ENCODE measurements at places on chromosomes 2 and 18. TPM values are rescaled to one million over a fixed set of nuclear protein-coding genes. Genes with fewer than 3 reads are reported as not detected.
A peak's percentile ranks its signal among the peaks of the same experiment; 100 is the strongest.

DNA sequence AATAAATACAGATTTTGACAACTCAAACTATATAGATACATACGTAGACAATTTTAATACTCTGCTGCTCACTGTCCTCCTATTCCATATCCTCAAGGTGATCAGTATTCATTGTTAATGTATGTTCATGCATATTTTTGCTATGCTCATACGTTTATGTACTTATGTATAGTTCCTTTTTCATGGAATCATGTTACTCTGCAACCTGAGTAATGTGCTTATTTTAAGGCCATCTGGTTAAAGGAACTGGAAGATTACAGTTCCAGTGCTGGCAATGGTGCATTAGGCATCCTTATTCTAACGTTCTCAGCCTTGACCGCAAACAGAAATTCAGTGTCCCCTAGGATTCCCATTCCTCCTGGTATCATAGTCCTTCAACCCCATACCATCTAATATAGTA, 385.0 kb upstream of the TNP1 start:
- no peak for DNase-seq

- no peak for DNase-seq
Measured at GRCh38 chr18:64248836-64249235, 99.9 kb upstream of the LINC00305 start.

DNA sequence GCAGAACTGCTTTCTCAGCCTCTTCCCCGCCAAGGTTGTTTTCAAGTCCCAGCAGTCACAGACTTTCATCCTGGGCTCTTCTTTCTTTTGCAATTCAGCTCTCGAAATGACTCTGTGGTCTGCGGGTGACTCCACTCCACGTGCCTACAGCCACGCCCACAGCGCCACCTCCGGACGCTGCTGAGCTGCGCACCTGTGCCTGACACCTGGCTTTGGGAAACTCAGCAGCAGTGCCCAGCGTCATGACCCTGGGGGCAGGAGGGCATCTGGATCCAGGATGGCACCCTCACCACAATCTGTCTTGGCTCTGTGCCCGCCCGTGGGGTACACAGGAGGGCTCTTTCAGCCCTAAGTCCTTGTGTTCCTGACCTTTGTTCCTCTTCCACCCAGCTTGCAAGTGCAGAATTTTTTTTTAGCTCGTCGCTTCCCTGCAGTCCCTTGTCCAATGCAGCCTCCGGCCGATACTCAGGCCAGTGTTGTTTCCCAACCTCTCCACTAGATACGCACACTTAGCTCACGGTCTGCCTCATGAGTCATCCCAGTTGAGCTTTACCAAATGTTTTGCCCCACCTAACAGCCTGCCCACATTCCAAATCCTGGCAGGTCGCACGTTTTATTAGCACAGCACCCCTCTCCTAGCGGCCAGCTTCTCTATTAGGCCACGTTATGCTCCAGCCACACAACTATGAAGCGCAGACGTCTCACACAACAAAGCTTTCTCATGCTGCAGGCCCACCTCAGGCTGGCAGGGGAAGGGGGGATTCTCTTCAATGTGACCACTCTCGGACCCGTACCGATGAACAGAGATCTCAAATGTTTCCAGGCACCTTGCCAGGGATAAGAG, 6.5 kb upstream of the CAPN10 start:
- peak; percentile 40 for DNase-seq

- no peak for DNase-seq
Measured at GRCh38 chr2:113234721-113235346, 43.9 kb downstream of the PAX8 start.

- DNase-seq: no peak
Measured at GRCh38 chr18:3653263-3653850, 203.4 kb downstream of the TGIF1 start.

DNA sequence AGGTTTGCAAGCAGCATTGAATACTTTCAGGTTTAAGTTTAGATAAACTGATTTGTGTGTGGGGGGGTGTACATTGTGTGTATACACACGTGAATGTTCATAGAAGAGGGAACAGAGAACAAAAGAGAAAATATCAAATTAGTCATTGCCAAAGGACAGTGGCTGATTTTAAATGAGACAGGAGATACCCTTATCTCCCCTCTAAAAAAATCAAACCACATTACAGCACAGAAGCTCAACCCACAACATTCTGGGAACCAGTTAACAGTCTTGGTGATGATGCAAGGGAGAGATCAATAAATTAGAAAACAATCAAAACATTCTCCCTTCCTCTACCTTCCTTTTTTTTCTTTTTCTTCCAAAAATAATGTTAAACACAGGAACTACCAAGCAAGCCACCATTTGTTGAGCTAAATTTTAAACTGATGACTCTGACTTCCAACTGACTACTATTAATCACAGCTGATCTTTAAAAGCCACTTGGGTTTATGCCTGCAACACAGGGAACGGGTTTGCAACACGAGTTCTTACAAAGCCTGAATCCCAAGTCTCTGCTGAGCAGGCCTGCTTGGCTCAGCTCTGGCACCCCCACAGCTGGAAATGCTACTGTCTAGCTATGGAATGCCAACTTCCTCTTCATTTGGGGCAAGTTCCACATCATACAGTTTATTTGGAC, 119.2 kb upstream of the ACVR1C start:
- no peak for DNase-seq

GRCh38 chr2:46096260-46096659, 200.9 kb upstream of the EPAS1 start:
- DNase-seq: no peak

Gene DSG2
- 47.3 TPM for total RNA-seq

Gene ERMN
- not detected for total RNA-seq

Gene TMEM182
- total RNA-seq: 200 TPM

Gene MOGAT1
- not detected for total RNA-seq

All from heart right ventricle (tissue), 16 donors.